Frontal cortex (tissue), 4 donors: ENCODE measurements at places on chromosomes 13 and 19.
A peak's percentile ranks its signal among the peaks of the same experiment; 100 is the strongest.

DNA sequence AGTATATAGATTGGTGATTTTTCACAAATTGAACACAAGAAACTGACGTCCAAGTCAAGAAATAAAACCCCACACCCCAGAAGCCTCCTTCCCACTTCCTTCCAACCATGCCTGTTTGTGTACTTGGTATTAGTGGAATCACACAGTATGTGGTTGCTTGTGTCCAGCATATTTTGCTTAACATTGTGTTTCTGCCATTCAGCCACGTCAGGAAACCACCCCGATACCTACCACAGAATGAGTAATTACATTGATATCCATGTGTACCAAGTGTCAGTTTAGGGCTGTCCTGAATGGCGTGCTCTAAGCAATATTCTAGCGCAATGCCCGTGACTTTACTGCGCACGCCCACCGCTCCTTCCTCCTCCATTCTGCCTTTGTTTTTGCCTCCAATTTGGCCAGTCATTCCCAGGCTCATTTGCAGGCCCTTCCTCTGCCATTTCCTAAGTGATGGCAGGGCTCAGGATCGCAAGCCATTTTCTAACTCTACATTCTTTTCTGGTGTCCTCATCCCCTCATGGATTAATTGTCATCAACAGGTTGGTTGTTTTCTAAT lies 25.9 kb upstream of the MPHOSPH8 start:
- no peak for DNase-seq

DNA sequence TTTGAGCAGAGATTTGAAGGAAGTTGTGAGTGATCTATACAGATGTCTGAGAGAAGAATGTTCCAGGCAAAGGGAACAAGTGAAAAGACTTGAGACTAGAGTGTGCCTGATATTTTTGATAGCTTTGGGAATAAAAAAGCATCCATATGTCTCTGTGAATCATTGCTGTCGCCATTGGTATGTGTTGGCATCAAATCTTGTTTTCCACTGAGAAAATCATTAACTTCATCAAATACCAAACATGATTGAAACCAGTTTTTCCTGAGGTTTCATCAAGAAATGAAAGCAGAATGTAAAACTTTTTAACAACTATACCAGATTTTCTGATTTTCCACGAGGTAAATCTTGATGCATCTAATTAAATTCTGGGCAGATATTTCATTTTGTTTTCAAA lies 862.6 kb downstream of the DIAPH3 start:
- DNase-seq, result no peak

- DNase-seq, result no peak
Measured at GRCh38 chr19:58573658-58574164, 576 bp upstream of the MZF1 start.

GRCh38 chr13:97911311-97912138 lies 42.0 kb upstream of the IPO5 start:
- no peak for DNase-seq

DNA sequence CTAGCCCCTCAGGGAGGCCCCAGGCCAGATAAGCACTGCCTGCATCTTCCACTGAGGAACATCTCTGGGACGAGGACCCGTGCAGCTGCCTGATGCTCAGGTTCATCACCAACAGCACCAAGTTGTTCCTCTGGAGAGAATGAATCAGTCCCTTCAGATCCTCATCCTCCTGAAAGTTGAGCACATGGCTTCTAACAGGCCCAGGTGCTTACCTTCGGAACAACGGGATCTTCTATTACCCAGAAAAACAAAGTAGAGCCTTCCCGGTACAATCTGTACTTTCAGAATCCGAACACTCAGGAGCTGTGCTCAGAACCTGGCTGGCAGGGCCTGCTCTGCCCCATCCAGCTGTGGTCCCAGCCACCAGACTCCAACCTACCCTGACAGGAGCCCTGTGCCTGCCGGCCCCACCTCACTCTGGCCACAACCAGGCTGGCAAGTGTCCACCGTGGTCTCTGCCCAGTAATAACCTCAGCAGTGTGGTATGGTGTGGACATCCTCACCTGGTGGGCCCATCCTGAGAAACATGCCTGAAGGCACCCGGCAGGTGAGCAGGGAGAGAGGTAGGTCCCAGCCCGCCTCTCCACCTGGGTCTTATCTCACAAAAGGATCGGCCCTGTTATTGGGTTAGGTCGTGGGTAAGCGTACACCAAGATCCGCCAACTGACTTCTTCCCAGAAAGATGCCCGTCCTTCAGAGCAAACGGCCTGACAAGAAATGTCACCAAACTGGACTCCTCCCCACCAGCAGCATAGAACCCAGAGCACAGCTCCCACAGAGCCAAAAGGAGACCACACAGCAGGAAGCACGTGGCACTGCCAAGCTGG lies 34.1 kb downstream of the ELL start:
- no peak for DNase-seq

DNA sequence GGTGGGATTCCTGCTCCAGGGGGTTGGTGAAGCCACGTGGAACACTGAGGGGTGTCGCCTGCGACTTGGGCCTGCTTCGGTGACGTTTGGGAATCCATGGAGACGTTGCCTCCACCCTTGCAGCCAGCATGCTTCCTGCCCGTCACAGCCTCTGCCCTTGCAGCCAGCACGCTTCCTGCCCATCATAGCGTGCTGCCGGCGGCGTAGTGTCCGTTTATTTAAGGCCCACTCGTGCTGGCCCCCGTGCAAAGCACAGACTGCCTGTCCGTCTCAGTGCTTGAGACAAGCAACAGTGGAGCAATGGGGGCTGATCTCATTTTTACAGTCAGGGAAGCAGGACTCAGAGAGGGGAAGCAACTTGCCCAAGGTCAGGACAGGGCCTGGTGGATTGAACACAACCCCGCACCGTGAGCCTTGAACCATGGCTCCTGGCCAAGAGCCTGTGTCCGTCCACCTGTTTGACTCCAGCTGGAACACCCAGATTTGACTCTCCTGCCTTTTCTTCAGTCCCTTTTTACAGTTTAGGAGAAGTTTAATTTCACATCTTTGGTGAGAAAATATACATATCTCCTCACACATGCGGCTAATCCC lies 149.6 kb downstream of the TEX29 start:
- DNase-seq, result no peak

- DNase-seq, result peak; percentile 18
Measured at GRCh38 chr13:27966641-27967202, 2.4 kb downstream of the CDX2 start.

- DNase-seq, result no peak
Measured at GRCh38 chr13:87678372-87678752, 7.2 kb downstream of the SLITRK5 start.

DNA sequence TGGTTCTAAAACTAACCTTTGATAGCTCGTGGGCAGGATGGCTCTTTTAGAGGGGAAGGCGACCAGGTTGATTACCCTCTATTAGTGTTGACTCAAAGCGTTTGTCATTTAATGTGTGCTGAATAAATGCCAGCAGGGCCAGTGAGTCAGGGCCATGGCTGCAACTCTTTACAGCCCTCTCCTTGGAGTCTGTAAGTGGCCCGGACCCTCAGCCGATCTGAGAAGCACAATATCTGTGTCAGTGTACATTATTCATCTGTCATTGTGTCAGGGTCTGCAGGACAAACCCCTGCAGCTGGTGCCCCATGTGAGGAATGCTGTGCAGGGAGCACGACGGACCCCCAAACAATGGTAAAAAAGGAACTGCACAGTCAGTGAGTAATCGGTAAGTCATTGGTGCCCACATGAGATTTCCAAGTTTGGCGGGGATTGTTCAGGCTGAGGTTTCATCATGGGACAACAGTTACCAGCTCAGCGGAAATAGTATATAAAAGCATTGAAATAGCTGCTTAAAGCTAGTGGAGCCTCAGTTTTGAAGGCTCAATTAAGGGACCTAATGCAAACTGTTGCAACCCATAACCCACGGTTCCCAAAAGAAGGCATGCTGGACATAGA lies 139.1 kb downstream of the ZNF675 start:
- DNase-seq, result no peak

DNA sequence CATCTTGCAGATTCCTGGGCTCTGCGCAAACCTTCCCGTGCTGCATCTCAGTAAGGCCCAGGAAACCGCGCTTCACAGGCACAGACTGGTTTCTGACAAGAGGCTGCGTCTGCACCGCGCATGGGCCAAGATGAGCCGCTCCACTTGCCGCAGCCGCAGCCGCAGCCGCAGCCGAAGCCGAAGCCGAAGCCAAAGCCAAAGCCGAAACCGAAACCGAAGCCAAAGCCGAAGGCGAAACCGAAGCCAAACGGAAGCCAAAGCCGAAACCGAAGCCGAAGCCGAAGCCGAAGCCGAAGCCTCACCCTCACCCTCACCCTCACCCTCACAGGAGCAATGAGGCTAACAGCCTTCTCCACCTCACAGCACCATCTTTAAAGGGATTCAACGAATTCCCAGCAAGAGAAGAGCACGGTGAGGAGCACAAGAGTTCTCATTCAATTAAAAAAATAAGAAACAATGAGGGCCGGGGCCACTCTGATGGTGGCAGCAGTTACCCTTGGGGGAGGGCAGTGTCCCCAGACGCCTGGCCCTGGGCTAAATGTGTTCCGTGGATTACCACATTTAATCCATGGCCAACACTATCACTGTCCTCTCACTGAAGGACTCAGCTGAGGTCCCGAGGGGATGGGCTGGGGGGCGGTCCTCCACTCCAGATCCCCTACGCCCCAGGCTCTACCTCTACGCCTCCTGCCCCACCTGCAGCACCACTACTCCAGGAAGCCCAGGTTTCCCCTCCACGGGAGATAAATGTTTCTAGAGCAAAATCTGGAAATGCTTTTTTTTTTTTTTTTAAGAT lies 29.1 kb downstream of the ZNF787 start:
- DNase-seq, result no peak

DNA sequence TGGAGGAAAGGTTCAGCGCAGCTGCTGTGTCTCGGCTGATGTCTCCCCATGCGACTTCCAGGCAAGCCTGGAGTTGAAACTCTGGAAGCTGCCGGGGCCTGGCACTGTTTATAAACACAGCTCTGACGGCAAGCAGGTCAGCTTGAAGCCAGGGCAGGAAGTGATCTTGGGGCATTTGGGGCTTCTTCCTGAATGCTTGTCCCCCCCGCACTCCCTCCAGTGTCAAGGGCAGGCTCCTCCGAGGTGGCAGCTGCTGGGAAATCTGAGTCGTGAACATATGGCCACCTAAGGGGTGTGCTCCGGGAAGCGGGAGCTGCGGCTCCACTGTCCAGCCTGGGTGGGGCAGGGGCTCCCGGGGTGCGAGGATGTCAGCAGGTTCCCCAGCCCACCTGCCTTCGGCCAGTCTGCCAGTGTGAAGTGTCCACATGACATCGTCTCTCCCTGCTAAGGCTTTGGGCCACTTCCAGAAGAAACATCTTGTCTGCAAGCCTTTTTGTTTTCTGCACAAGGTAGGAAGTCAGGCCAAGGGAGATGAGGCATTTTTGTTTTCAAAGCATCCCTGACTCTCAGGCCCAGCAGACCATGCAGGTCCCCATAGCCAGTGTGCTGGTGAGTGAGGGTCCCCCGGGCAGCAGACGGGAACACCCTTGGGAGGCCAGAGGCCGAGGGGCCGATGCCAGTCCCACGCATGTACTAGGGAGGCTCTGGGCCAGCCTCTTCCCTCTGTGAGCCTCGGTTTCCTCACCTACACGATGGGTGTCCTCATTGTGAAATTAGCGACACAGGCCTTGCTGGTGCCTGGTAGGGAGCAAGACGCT lies 2.7 kb downstream of the PIAS4 start:
- DNase-seq, result peak; percentile 24

DNA sequence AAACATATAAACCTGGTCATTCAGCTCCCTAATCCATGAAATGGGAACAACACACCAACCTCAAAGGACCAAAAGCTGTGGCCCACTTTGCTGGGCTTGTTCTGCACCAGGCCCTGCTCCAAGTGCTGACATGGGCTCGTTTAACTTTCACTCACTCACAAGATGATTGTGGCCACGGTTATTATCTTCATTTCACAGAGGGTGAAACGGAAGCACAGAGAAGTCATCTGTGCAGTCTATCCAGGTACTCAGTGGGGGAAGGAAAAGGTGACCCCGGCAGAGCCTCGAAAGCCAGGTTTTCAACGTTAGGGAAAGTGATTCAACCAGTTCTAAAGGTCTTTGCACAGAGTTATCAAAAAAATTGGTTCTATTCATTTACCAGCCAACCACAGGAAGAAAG lies 68.0 kb downstream of the CRYL1 start:
- no peak for DNase-seq

DNA sequence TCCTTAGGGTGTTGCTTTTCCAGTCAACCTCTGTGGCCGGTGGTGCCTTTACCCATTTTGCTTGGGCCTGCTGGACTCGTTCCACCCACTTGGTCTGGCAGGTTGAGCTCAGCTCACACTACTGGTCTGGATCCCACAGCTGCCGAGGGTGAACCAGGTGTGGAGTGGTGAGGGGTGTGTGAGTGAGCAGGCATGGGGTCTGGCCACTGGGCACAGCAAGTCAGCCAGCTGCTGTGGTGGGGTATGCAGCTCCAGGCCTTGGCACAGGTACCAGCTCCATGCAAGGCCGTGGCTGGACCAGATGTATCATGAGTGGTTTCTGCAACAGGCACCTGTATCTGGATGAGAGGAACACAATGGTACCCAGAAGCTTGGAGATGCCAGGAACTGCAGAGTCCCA lies 277.6 kb upstream of the KLHL1 start:
- no peak for DNase-seq

DNA sequence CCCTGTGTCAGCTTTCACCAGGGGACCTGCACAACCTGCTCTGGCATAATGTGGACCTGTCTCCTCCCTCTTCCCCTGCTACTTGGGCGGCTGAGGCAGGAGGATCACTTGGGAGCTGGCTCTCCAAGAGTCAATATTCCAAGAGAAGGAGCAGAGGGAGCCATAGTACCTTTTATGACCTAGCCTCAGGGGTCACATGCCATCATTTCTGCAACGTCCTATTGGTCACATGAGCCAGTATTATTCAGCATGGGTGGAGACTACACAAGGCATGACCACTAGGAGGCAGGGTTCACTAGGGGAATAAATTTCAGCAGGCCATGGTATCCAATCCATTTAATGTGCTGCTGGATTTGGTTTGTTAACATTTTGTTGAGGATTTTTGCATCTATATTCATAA lies 12.0 kb upstream of the SHFL start:
- DNase-seq, result no peak

DNA sequence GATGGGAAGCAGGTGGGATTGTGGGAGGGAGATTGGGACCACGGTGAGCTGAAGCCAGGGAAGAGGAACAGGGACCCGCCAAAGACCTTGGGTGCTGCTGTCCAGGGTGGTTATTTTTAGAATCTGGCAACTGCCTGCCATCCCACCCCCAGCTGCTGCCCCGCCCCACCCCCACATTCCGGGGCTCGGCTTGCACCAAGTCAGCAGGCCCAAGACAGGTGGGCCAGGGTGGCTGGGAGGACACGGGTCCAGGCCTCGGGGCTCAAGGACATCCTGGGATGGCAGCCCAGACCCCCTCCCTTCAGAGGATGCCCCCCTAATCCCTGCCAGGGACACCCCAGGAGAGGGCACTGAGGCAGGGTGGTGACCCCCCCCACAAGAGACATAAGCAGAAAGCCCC lies 827 bp downstream of the CKM start:
- no peak for DNase-seq

GRCh38 chr13:114103801-114104654 lies 28.4 kb downstream of the RASA3 start:
- DNase-seq, result no peak

- peak; percentile 68 for DNase-seq
Measured at GRCh38 chr13:45340422-45341033, 455 bp downstream of the TPT1 start.
